ENCODE measurements at places on chromosomes 6 and 20. TPM values are rescaled to one million over a fixed set of nuclear protein-coding genes. Genes with fewer than 3 reads are reported as not detected.

GRCh38 chr6:160030103-160030502 lies 61.2 kb downstream of the IGF2R start:
- DNase-seq = no peak

- peak; percentile 33 for DNase-seq
Observed at GRCh38 chr6:14129575-14129974, 12.0 kb downstream of the CD83 start.

DNA sequence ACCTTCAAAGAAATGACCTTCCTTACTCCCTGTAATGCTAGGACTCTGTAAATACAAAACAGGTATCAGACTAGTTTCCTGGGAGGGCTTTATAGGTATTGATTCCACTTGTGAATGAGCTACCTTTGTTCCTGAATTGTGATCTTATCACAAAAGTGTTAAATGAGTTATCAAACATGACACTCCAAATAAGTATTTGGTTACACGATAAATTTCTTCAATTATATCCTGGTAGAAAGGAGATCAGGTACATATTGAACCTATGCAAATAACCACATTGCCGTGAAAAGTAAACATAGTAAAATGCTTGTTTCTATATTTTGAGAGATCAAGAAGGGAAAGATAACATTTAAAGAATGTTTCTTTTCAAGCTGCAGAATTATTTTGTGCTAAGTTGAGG lies 285.3 kb downstream of the HIVEP2 start:
- no peak for DNase-seq

DNA sequence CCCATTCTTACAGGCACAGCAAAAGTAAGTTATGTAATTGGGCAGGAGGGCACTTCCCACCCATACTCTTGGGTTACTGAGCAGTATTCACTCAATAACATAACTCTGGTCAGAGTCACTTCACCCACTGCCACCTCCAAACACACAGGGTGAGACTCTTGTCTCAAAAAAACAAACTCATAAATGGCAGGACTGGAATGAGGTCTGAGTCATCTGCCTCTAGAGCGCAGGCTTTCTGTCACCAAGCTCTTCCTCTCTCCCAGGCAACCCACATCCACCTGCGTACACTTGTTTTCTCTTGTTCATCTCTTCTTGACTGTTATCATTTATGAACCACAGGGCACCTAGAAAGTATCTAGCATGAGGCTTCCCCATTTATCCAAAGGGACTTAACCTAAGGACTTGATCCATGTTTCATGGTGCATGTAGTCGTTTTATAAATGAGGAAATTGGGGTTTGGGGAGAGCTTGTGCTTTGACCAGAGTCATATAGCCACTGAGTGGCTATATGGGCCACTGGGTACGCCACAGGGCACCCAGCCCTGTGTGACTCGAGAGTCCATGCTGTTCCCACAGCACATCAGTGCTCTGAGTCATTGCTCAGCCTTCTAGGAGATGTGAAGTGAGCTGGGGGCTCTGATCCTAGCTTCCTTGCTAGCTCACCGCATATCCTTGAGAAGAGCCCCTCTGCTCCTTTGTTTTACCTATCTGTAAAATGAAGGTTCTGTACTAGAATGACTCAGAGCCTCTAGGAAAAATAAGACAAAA lies 22.4 kb downstream of the C20orf173 start:
- DNase-seq = peak; percentile 25

DNA sequence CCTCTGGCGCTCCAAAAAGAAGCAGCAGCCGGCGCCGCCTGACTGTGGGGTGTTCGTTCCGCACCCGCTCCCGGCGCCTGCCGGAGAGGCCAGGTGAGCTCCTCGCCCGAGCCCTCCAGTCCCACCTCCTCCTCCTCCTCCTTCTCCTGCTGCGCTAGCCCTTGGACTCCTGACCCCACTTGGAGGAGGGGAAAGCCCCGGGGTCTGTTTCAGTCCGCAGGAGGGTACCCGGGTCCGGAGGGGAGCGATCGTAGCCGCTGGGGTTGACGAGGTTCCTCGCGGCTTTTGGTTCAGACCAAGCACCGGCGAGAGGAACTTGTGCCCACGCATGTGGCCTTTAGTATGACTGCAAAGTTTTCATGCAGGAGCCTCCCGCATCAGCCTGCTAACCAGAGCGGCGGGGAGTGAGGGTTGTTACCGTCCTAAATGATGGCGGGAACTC lies 493 bp downstream of the CRYBG1 start:
- DNase-seq = peak; percentile 61

DNA sequence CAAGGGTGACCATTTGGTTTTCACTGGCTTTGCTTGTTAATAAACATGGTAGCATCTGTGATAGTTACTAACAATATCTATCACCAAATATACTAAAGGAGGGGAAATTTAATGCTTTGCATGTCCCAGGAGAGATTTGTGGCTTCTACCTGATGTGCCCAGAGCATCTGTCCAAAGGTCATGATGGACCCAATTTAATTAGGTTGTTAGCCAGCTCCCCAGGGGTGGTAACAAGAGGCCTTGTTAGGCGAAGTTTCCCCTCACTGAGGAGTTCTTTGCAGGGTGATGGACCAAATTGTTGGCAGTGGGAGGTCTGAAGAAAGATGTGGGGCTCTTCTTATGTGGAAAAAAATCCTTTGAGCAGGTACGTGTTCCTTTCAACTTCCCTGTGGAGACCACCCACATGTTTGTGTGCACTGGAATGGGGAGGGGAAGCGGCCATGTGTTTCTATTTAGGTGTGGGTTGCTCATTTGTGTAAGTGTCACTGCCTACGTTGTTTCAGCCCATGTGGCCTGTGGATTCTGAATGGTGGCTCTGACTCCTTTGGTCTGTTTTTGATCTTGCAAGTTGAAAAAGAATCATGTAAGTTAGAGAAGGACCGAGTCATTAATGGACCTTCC lies 137.6 kb downstream of the CLIC5 start:
- DNase-seq = no peak

DNA sequence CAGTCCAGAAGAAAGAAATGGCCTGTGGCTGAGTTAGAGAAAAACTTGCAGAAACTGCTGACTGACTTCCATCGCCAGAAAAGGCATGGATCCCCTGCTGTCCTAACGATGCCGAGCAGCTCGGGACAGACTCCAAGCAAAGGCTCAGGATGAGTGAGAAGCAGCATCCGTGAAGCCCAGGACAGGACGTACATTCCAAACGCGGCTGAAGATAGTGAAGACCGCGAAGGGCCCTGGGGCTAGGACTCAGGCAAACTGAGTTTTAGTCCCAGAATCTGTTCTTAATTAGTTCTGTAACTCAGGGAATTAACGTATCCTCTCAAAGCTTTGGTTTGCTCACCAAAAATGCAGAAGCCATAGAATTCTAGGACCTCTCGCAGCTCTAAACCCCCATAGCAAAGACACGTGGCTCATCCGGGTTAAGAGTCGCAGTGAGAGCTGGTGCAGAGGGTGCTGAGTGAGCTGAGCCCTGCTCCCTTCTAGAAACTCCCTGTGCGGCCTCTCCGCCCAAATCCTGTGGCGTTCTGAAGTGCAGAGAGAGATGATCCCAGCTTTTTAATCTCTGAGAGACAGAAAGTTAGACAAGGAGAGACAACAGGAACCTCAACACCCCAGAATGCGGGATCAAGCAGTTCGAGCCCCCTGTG lies 132.9 kb upstream of the THBS2 start:
- no peak for DNase-seq

DNA sequence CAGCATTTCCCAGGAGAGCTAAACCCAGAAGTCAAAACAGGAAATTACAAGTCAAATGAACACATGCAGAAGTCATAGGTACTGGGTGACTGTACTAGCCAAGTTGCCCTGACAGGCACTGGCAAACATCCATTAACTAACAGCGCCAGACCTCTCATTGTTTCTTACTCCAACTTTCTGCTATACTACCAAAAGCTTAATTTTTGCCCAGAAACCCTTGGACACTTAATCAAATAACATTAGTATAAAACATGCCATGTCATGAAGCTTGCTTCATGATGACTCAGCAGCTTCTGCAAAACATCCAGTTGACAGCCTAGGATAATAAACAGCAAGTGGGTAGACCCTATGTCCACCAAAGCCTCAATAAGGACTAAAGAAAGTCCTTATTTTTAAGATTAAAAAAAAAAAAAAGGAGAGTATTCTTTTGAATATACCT lies 3.5 kb downstream of the NUP153 start:
- DNase-seq = peak; percentile 45

DNA sequence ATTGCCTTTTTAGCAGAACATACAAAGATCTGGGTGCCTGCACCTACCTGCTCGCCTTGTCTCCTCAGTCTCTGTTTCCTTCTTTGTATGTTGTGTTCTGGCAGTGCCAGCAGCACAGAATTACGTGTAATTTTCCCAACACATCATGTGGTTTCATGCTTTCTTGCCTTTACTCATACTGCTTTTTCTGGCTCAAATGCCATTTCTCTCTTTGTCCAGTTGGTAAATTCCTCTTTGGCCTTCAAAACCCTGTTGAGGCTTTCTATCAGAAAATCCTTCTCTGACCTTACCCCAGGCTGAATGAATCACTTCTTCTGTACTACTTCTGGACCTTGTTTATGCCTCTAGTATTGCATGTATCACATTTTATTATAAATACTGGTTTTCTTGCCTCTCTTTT lies 31.8 kb downstream of the L3MBTL3 start:
- DNase-seq = no peak

- no peak for DNase-seq
Observed at GRCh38 chr20:11234608-11235007, 560.8 kb upstream of the JAG1 start.

- no peak for DNase-seq
Observed at GRCh38 chr6:77857421-77857820, 204.6 kb downstream of the MEI4 start.

- no peak for DNase-seq
Observed at GRCh38 chr6:95093154-95093553, 484.2 kb upstream of the MANEA start.

DNA sequence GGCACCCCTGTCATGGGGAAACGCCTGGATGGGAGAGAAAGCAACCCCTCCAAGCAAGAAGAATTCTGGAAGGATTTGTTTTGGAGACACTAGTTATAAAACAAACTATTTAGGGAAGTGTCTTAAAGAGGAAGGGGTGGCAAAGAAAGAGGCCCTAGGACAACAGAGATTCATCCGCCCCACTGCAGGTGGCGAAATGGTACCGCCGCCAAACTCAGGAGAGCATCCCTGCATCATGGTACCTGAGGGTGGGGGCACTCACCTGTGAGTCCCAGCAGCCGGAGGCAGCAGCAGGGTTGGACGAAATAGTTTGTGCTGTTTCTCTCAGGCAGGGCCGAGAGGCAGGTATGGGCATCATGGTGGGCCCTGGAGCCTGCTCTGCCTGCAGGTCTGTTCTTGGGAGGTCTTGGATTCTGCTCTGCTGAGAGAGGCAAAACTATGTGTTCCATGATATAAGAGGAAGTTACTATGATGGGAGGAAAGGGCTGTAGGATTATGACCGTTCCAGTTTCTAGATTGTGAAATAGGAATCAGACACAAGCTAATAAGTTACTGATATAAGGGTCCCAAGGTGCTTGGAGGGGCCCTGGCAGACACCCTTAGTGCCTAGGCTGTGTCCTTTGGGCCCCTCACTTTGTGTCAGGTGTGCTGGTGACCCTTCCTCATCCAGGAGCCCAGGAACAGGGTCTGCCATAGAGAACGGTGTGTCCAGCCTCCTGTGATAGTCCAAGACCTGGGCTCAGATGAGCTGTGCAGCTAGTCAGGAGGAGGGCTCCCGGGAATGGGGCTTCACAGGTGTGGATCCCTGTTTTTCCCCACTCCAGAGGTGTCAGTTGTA lies 20.4 kb downstream of the SIRPD start:
- DNase-seq = no peak

The HLA-DQB2 gene
- total RNA-seq = not detected

The CCR6 gene
- total RNA-seq = 5.1 TPM

The BPIFA1 gene
- total RNA-seq = not detected

The SLC4A11 gene
- 0.87 TPM for total RNA-seq

The MYB gene
- total RNA-seq = 19.7 TPM

Data from activated CD4-positive, alpha-beta memory T cell treated with anti-CD3 and anti-CD28 coated beads for 36 hours (primary cell).